ENCODE measurements at places on chromosomes 4 and X.
A peak's percentile ranks its signal among the peaks of the same experiment; 100 is the strongest.

GRCh38 chrX:79366873-79367749, at the start of gene ITM2A:
Gene ITM2A (minus strand): TSS chrX:79367334. CDS start chrX:79367215, 119 bp downstream.
- no peak for DNase-seq

- peak; percentile 37 for DNase-seq
Observed at GRCh38 chrX:102345916-102346315, 93.9 kb downstream of the NXF2B start.

DNA sequence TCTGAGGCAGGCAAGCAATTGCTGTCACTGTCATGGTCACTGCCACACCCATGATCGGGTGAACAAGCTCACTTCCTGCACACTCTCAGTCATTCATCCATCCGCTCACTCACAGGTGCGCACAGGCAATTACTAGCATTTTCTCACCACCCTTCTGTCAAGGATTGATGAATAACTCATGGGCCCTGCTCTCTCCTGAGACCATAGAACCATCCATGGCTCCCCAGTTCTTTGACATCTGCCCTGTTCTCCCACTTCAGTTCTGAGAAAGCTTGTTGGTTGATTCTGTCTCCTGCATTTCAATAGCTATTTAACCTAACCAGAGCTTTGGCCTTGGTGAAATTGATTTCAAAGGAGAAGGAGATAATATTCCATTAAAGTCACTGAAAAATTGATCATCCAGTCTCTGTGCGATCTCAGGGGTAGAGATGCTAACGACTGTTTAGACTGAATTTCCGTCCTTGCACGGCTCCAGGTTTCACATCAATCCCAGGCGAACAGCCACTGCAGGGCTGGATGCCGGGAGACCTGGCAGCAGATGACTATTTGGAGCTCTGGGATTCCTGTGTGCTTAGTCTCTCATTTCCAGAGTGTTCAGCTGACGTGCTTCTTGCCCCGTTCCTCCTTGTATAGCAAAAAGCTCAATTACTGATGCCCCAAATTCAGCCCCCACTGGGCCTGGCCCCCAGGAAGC, 36.9 kb upstream of the ADRA2C start:
- DNase-seq, result no peak

GRCh38 chr4:792626-793092, 33.3 kb downstream of the CPLX1 start:
- no peak for DNase-seq

DNA sequence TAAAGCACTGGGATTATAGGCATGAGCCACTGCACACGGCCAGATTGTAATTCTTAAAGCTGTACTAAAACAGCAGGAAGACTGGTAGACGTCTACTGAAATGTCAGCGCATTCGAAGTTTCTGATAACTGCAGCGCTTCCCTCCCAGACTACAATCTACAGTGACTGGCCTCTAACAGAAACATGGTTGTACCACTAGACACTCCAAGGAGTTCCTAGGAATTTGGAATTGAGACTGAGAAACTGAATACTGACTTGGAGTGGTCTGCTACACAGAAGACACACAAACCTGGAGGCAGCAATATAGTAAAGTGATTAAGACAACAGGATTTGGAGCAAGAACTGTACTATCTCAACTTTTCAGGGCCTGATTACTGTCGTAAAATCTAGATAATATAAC, 937 bp downstream of the HELQ start:
- no peak for DNase-seq

DNA sequence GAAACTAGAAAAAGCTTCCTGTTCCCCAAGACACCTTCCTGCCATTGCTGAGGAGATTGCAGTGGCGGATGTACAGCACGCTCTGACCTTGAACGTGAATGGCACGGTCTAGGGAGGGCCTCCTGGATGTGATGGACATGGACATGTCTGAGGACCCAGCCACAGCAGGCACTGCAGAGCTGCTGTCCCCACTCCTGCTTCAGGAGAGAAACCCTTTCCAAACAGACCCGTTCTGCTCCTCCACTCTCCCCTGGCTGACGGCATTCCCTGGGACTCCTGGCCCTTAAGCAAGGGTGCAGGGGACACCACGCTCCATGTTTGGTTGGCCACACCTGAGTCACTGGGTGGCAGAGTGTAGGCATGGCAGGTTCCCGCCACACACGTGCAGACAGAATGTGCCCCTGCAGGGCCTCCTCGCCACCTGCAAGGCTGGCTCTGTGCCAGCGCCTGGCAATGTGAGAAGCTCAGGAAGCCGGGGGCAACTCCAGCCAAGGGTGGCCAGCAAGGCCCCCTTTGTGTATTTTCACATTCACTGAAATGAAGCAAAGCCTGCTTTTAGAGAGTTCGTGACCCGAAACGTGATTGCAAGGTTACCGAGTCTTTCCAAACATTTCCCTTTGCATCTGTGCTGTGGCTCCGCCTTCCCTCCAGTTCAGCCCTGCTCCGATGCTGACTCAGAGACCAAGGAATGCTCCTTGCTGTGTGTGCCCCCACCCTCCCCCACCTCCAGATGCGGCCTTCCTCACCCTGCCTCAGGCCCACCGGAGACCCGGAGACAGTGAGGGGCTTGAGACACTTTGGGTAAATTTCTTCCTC, 46.1 kb downstream of the HTRA3 start:
- no peak for DNase-seq

DNA sequence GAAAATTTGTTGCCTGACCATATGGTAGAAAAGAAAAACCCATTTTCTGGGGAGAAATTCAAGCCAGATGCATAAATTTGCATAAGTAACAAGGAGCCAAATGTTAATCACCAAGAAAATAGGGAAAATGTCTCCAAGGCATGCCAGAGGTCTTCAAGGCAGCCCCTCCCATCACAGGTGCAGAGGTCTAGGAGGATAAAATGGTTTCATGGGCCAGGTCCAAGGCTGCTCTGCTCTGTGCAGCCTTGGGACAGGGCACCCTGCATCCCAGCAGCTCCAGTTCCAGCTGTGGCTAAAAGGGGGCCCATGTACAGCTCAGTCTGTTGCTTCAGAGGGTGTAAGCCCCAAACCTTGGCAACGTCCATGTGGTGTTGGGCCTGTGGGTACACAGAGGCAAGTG, 200.0 kb downstream of the LARP7 start:
- no peak for DNase-seq

DNA sequence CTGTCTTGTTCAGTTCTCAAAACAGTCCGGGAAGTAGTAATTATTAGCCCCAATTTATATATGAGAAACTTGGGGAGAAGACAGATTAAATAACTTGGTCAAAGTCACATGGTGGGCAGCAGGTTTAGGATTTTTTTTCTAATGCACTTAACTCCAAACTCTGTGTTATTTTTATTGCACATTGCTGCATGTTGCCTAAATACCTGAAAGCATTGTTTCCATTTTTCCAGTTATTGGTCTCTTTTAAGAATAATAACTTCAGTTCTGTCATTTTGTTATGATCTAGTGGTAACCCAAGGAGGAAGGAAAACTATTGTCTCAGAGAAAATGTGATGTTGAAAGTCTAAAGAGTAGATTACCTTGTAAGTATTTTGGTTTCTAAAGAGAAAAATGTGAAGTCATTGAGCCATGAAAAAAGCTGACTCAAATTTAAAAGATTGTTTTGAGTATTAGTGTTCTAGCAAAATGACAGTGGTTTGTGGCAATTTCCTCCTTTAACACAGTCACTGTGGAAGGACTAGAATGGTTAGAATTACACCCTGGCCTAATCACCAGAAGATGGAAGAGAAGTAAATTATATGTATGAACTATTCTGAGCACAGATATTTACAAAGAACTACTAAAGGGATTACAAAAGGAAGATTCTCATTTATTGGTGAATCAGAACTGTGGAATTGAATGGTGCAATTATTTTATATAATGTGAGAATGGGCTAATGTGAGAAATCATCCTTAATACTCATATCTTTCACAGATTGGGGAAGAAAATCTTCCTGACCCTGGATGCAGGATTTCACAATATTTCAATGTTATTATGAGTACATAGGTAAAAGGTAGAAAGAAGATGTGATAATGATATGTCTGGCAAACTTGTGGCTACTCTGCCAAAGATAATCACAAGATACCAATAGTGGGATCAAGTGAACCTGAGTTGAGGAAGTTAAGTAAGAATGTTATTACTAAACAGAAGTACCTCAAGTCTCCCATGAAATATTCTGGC, 21.7 kb upstream of the CXCL8 start:
- DNase-seq, result no peak

DNA sequence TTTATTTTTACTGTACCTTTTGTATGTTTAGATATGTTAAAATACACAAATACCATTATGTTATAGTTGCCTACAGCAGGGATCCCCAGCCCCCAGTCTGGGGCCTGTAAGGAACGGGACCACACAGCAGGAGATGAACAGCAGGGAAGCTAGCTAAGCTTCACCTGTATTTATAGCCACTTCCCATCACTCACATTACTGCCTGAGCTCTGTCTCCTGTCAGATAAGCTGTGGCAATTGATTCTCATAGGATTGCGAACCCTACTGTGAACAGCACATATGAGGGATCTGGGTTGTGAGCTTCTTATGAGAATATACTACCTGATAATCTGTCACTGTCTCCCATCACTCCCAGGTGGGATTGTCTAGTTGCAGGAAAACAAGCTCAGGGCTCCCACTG, 73.9 kb downstream of the BMPR1B start:
- no peak for DNase-seq

DNA sequence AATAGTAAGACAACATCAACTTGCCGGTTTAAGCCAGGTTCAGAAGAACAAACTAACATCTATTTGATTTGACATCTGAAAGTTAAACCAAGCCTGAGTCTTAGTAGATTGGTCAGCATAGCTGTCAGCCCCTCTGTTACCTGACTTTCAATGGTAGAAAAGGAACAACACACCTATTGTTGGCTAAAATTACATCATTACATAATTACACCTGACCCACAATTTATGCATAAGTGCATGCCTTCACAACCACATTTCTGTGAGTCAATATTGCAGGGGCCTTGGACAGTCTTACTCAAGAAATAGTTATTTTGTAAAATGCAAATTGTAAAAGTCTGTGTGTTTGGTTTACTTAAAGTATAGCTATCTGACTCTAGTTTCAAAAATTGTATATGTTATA, 36.2 kb downstream of the EGFL6 start:
- no peak for DNase-seq

DNA sequence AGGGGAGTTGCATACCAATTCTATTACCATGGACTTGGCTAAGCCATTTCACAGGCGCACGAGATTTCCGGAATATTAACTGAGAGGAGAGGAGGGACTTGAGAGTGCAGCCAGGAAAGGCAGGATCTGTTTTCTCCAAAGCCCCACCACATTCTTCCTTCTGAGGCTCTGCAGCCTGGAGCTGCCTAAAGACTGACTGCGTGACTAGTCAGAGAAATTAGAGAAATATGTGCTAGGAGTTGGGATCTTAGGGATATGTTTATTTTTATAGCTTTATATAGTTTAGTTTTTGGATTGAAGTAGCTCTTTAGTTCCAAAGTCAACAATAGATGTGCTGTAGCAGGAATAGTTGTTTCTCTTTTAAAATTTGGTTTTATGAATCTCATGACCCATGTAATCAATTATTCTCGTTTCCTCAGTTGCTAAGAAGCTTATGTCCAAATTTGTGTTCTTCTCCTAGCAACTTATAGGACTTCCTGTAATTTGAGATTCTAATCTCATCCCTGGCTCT, 300.1 kb upstream of the DDX53 start:
- DNase-seq, result no peak

GRCh38 chr4:183610033-183610432, 49.0 kb downstream of the RWDD4 start:
- no peak for DNase-seq

DNA sequence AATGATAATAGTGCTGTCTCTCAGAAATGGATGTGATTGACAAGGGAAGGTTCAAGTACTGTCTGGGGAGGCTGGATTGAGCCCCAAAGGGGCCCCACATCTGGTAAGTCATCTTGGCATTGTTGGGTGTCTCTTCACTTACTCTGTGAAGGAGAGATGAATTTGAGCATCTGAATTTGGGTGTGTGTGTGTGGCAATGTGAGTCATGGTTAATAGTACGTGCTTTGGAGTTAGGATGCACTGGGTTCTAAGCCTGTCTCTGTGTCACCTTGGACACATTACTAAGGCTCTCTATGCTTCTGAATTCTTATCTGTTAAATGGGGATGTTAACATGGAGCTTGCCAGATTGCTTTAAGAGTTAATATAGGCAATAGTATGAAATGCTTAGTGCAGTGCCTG, 80.4 kb downstream of the FRAS1 start:
- no peak for DNase-seq

- no peak for DNase-seq
Observed at GRCh38 chrX:2962381-2962780, 33.2 kb upstream of the ARSD start.

DNA sequence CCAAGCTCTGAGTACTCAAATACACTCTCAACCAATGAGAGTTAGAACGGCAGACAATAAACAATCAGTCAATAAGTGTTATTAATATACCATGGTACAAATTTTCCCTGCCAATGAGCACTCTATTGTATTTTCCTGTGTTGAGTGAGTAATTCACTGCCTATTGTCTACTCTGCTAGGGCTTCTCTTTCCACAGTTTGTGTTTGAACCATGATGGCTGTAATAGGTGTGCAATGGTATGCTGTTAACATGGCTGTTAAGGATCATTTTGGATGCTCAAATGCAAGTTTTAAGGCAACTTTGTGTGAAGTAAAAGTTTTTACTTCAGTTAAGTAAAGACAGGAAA, 41.2 kb downstream of the RPS6KA3 start:
- no peak for DNase-seq

GRCh38 chrX:106932960-106933537, 12.8 kb downstream of the CLDN2 start:
- DNase-seq, result no peak

GRCh38 chrX:104432321-104432720, 133.7 kb upstream of the IL1RAPL2 start:
- no peak for DNase-seq

DNA sequence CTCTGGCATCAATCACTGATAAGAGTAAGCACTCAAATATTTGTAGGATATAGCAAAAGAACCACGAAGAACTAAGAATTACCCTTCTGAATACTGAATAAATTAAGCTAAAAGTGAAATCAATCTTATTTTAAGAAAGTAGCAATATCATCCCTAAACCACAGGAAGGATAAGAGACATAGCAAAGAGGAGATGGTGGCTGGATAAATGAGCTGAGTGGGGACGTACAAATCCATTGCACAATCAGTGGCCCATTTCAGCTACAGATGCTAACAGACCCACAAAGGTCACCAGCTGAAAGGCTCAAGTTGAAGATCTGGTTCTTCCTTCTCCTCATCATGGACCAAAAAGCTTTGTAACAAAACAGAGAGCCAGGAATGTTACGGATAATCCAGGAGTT, 77.1 kb downstream of the SLC9A7 start:
- no peak for DNase-seq

GRCh38 chr4:8848507-8849265, 23.0 kb downstream of the HMX1 start:
- DNase-seq, result no peak

Data from stimulated activated CD8-positive, alpha-beta memory T cell treated with anti-CD3 and anti-CD28 coated beads, Interleukin-4, amount 100 ng/mL, for 1 hour (primary cell).